AML-193 (cell line): ENCODE measurements at places on chromosomes 7 and 10.

GRCh38 chr7:49624611-49625010 is 148.8 kb upstream of the VWC2 start:
- no peak for DNase-seq

- no peak for DNase-seq
Observed at GRCh38 chr7:18976715-18977471, 140.5 kb downstream of the TWIST1 start.

GRCh38 chr7:16463520-16463919 is 2.0 kb downstream of the SOSTDC1 start:
- DNase-seq: no peak

- no peak for DNase-seq
Observed at GRCh38 chr7:157493776-157494175, 157.0 kb downstream of the DNAJB6 start.

GRCh38 chr7:76346097-76346496 is 12.7 kb downstream of the YWHAG start:
- DNase-seq: no peak

- no peak for DNase-seq
Observed at GRCh38 chr7:81641873-81642272, 128.0 kb downstream of the HGF start.

- peak; percentile 53 for DNase-seq
Observed at GRCh38 chr7:114081606-114082425, 163.0 kb upstream of the PPP1R3A start.

DNA sequence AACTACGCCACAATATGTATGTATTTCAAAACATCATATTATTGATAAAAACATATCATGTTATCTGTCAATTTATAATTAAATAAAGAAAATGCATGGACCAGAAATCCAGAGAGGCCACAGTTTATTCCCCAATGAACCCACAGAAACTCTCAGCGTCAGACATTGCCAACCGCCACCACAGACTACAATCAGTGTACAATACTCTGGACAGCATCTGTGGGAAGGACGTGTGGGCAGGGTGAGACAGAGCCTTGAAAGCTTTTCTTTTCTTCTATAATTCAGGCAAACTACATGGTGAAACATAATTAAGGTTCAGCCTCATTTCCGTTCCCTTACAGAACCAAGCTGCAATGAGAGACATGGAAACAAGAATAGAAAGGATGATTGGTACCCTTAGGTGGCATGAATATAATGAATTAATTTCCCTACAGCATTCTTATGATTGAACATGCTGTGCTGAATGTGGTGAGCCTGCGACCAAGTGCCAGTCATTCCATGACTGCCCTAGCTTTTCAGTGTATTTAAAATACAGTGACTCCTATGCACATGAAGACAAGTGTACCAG is 909.3 kb downstream of the SORCS1 start:
- DNase-seq: no peak

- DNase-seq: no peak
Observed at GRCh38 chr10:121497513-121498470, 100.5 kb downstream of the FGFR2 start.

DNA sequence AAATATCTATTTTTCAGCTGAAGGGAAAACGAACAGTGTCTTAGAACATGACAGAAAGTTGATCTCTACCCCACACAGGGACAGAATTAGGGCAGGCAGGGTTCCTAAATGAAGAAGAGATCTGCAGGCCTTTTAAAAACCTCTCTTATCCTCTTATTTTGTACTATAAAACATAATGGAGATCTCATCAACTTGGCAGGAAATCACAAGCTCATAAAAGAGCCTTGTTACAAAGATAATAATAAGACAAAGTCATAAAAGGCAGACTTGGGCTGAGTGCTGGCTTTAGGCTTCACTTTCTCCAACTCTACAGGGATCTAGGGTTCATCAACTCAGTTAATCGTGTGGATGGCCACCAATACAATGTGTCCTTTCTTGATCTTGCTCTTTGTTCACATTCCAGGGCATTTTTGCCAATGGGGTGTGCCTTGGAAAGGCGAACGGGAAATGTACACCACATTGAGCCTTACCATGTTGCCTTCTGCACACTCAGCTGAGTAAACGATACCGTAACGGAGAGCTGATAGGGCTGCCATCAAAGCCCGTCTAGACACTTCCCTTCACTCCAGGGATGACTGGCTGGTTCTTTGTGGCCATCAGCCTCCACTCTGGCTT is 7.1 kb upstream of the TEX36 start:
- DNase-seq: no peak

DNA sequence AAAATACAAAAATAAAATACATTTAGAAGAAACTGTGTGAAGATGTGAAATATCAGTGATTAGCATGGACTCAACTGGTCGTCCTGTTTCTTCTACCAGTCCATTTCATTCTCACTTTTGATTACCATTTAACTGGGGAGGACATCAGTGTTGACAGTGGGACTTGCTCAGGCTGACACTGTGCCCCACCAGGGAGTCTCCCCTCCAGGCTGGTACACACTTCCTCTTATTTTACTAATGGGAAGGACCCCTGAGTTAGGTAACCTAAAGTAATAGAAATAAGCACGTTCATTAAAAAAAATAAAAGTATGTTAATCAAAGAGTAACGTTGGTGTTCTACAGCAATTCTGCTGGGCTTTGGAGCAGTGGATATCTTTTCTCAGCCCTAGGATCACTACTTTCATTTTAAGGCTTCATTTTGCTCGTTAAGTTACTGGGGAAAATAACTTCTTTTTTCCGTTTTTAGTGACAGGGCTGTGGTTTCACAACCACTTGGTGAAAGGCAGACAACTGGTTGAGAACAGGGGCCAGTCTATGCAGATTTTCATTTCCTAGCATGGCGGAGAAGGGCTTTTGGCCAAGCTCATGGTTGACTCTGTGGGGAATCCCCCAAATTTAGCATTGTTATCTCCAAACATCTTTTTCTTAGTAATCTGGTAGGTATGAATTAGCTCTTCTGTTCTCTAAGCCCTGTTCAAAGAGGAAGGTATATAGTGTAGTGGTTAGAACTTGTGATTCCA is 2.1 kb downstream of the SNX10 start:
- peak; percentile 58 for DNase-seq

- no peak for DNase-seq
Observed at GRCh38 chr7:49635800-49636199, 137.6 kb upstream of the VWC2 start.

- DNase-seq: no peak
Observed at GRCh38 chr7:129851809-129852208, 101.0 kb downstream of the UBE2H start.

GRCh38 chr10:124280916-124281315 is 137.8 kb downstream of the OAT start:
- DNase-seq: no peak

DNA sequence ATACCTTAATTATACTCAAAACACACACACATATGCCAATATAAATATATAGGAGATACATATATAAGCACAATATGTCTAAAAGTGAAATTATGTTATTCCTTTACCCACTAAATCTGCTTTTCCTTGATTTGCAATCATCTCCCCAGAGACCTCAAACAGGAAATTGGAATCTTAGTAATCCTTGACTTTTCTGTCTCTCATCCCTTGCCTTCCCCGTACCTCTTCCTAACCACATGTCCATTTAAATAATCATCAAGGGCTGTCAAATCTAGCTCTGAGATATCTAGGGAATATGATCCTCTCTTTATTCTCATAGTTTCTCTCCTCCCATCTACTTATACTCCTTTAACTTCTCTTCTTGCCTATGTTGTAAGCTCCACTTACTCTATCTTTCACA is 336.6 kb downstream of the HGF start:
- DNase-seq: no peak

DNA sequence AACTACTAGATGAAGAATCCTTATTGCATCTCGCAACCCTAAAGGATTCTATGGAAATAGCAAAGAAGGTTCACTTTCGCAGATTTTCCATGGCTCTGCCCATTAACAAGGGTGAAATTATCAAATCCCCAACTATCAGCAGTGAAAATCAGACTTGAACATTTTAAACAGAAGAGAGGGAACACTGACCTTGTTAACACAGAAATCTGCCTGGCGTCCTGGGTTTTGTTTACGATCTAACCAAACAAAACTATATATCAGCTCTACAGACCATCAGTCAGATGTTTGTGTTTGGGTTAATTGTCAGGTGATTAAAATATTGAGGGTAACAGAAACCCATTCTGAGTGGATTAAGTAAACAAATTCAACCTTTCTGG is 1.9 kb downstream of the CTTNBP2 start:
- no peak for DNase-seq

DNA sequence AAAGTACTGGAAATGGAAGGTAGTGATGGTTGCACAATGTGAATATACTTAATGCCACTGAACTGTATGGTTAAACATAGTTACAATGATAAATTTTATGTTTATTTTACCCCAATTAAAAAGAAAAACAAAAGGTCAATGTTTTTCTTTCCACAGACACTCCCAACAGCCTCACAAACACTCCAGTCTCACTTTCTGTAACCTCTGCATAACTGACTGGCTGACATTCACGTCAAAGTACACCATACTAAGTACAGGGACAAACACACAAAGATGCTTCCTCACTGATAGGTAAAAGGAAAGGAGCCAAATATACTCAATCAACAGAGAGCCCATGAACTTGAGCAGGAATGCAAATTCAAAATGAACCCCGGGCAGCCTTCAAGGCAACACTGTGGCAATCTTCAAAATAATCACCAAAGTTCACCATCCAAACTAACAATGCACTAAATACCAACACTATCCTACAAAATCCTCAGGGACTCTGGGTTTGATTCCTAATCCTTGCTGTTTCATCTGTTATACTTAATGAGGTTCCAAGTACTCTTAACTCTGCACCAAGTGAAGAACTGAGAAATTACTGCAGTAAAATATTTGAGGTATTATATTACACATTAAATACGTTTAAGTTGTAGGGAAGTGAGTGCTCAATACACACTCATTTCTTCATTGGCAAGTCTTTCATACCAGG is 90.8 kb downstream of the ARMH3 start:
- DNase-seq: no peak

- DNase-seq: no peak
Observed at GRCh38 chr10:91034494-91035159, 113.7 kb upstream of the ANKRD1 start.

DNA sequence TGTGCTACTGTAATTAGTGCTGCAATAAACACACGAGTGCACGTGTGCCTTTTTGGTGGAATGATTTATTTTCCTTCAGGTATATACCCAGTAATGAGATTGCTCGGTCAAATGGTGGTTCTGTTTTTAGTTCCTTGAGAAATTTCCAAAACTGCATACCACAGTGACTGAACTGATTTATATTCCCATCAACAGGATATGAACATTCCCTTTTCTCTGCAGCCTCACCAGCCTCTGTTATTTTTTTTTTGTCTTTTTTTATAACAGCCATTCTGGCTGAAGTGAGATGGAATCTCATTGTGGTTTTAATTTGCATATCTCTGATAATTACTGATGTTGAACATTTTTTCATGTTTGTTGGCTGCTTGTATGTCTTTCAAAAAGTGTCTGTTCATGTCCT is 922.9 kb upstream of the LRRN3 start:
- DNase-seq: no peak

DNA sequence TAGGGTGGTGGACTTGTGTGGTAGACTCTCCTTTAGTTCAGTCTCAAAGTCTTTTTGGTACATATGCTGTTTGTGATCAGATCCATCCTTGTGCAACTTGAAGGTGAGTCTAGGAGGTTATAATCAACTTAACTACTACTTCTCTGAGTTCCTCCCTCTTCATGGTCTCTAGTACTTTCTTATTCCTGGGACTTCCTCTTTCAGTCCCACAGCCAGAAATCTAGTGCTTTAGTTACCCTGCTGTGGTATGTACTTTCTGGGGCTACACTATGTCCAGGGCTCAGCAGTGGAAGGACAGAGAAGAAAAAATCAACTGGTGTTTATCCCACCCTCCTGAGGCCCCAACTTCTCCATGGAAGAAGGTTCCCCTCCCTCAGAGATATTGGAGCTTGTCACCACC is 19.4 kb upstream of the ATAD1 start:
- peak; percentile 50 for DNase-seq

DNA sequence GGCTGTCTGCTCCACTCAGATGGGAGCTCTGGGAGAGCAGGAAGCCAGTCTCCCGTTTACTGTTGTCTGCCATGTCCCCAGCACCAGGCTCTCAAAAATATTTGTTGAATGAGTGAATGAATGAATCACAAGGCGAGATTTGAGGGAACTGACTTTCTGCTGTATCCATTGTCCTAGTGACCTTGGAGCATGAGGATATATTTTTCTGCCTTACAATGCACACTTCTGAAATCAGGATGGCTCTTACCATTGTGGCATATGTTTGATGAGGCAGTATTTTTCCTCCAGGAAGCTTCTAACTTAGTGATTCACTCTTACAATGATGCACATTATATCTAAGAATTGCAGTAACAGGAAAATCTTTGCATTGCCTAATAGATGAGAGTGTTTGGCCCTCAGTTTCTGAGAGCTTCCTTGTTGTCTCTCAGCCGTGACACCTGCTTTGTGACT is 136.4 kb downstream of the RPS24 start:
- no peak for DNase-seq

DNA sequence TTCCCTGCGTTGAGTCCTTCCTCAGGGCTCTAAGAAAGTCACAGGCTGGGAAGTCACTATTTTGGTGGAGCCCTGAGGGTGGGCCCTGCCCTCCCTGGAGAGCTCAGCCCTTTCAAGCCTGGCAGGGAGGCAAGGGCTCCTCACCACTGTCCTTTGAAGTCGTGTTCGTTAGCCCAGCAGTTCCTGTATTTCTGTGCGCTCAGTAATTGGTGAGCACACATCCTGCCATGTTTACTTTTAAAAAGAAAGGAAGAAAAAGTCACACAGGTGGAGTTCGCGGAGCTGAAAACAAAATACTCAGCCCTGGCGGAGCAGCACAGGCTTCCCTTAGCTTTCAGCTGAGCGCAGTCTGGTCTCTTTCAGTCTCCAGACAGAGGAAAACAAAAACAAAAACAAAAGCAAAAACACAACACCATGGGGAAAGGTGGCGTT is 37.1 kb downstream of the PRKCQ start:
- no peak for DNase-seq

DNA sequence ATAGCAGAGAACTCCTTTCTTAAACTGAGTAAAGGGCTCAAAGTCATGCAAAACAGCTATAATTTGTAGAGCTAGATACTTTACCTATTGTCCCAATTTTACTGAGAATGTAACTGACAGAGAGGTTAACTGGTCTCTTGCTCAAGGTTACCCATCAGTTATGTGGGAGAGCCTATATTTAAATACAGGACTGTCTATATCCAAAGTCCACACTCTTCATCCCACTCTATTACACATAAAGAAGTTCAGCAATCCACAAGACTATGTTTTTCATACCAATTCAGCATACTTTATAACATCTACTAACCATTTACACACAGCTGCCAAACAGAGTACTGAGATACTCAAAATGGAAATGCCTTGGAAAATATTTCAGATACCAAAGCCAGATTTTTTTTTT is 100.2 kb downstream of the MICU1 start:
- no peak for DNase-seq

DNA sequence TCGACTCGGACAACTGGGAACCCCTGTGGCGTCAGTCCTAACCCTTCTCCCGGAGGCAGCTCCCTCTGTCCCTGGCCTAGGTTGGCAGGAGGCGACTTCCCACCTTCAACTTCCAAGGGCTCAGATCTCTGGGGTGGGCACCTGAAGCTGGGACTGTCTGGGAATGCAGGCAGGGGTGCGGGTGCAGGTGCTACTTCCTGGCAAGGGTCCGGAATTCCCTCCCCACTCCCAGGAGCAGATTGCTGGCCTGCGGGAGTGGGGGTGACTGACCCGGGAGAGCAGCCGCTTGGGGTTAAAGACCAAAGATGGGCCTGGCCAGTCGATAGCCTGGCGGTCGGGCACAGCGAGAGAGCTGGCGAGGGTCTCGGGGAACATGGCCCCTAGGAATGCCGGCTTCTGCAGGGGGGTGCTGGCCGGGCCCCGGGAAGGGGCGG is 387 bp downstream of the EPHA1 start:
- no peak for DNase-seq
